ENCODE measurements at places on chromosomes 4 and X.

DNA sequence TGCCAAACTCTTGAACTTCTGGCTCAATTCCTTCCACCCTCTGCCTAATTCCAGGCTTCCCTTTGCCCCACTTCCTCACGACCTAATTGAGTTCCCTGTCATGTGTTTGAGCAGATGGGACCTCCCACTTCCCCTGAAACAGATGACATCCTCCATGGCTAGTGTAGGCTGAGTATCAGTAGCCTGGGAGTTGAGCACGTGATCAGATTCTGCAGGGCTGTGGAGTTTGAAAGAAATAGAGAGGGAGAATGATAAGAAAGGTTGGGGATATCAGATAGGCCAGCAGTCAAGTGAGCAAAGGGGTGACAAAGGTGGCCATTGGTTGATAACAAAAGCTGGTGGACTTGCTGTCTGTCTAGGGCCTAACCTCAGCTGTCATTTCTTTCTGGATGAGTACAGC lies 18.8 kb upstream of the NWD2 start:
- no peak for DNase-seq

DNA sequence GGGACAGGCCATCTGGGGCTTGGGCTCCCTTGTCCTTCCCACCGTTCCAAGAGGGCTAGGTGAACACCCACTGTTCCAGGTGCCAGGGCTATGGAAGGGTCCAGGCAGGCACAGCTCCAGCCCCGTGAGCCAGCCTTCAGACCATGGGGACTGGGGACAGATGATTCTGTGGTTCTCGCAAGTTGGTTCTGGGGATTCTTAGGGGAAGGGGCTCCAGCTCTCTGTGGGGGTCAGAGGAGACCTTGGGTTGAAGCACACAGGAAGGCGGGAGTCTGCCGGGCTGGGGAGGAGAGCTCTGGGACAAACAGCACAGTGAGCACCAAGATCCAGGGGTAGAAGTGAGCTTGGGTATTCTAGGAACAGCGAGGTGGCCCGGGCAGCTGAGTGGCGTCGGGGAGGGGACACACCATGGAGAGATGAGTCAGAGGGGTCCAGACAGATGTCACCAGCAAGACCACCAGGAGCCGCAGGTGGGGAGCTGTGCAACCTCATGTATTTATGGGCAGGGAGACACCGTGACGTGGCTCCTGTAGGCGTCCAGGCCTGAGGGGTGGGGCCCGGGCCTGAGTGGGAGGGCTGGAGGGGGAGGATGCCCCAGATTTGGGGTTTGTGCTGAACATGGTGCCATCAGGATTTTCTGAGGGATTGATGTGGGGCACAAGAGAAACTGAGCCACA lies 48.8 kb upstream of the HMX1 start:
- DNase-seq: no peak

- no peak for DNase-seq
These were observed 76.2 kb upstream of the PAQR3 start for GRCh38 chr4:79015411-79015810.

- DNase-seq: no peak
These were observed 55.2 kb upstream of the SLIT2 start for GRCh38 chr4:20196476-20196875.

- no peak for DNase-seq
These were observed 94.8 kb upstream of the TEX13A start for GRCh38 chrX:105315248-105315647.

DNA sequence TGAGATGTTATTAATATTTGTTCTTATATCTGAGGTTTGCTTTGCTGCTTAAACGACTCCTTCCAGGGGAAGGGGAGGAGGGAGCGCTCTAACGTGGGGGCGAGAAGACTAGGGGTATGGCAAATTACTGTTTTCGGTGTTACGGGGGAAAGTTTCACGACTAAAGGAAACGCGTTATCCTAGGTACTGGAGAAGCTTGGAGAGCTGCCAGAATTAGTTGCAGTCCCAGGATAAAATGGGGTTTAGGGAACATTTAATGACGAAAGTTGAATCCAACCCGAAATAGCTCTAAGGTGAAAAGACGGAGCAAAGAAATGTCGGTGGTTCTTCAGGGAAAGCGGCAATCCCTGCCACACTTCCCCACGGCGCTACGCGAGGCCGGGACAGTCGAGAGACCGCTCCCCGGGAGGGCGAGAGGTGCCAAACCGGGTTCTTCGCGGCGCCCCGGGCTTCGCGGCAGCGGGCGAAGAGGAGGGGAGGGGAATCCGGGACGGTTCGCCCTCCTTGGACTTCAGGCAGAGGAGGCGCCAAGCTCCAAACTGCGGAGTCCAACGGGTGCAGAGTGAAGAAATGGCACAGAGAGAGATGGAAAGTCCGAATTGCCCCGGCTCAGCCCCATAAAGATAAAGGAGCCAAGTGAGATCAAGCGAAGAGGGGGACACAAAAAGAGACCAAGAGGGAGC lies 724 bp downstream of the THOC2 start:
- DNase-seq: peak; percentile 50

GRCh38 chrX:25003066-25003849 lies 12.5 kb downstream of the ARX start:
- no peak for DNase-seq

DNA sequence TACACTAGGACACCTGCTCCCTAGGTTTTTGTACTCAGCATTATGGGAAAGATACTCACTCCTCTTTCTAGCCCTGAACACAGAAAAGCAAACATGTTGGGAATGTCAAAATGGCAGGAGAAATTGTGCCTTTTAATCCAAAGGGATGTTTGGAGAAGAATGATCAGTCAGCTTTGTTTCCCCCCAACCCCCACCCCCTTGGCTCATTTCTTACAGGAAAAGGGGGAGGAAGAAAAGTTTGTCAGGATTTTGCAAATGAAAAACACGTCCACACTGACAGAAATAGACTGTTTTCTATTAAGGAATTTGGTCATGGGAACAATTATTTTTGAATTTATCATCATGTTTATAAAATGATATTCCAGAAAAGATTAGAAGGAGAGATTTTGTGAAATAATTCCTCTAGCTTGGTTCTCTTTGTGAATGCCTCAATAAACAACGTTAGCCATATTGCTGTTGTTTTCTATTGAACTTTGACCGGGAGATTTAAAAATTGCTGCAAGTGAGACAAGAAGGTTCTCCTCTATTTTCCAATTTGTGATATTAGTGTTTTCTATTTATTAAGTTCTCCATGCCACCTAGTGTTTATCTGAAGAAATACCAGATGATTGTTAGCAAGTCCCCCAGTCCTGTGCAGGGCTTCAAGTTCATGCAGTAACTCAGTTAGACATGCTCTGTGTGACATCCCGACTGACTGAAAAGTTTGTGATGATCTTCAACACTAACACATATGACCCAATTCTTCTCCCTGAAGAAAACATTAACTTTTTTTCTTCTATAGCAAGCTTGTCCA lies 31.3 kb upstream of the TFDP3 start:
- no peak for DNase-seq

DNA sequence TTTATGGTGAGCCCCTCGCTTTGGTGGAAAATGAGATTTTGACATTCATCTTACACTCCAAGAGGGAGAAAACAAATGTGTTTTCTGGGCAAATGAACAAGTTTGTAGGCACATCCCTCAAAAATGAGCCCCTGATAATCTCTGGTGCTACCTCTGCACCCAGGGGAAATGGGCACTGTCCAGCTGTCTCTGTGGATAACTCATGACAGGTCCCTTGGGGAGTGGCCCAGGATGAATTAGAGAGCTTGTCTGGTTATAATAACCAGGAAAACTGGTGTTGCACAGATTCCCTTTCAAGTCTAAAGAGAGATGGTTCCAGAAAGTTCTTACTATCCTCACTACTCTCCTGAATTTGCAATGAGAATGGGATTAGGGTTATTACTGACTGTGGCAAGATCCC lies 7.5 kb downstream of the RASL11B start:
- no peak for DNase-seq

- DNase-seq: no peak
These were observed 177.8 kb upstream of the HAND2 start for GRCh38 chr4:173707658-173708419.

- DNase-seq: no peak
These were observed 229.2 kb downstream of the PTTG2 start for GRCh38 chr4:38189445-38189844.

DNA sequence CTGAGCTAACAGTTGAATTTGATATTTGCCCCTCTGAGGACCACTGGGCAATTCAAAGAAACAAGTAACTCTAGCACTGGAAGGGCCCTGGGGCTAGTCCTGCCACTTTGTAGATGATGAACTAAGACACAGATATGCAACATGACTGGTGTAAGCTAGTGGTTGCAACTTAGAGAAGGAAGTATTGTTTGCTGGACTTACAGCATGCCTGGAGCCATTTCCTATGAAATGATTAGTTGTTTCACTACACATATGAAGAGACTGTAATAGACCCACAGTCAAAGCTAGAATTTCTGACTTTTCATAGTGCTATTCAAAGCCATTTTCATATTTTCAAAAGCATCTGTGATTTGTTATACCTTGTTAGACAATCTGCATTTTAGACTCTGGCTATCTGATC lies 96.2 kb downstream of the TSPAN7 start:
- no peak for DNase-seq

DNA sequence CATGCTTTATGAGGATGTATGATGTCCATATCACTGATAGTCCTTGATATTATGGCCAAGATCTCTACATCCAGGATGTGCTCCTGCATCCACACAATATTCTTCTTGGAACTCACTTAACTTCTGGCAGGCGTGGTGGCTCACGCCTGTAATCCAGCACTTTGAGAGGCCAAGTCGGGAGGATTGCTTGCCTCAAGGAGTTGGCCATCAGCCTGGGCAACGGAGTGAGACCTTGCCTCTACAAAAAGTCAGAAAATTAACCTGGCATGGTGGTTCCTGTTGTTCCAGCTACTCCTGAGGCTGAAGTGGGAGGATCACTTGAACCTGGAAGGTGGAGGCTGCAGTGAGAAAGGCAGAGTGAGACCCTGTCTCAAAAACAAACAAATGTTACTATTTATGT lies 2.3 kb upstream of the HNRNPD start:
- DNase-seq: no peak

Data from ecto neural progenitor cell (in vitro differentiated cells).